B cell (primary cell): ENCODE measurements at places on chromosomes 11 and 22.
A peak's percentile ranks its signal among the peaks of the same experiment; 100 is the strongest.

DNA sequence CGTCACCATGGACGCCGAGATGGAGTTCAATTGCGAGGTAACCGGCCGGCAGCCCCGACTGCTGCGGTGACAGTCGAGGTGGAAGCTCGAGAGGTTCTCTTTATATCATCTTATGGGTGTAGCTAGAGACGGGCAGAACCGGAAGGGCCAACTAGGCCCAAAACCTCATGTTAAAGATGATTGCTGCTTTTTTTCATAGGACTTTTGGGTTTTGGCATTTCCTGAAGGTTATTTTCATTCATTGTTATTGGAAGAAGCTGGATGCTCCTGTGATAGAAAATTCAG lies 585 bp downstream of the NF2 start:
- DNase-seq, result no peak

DNA sequence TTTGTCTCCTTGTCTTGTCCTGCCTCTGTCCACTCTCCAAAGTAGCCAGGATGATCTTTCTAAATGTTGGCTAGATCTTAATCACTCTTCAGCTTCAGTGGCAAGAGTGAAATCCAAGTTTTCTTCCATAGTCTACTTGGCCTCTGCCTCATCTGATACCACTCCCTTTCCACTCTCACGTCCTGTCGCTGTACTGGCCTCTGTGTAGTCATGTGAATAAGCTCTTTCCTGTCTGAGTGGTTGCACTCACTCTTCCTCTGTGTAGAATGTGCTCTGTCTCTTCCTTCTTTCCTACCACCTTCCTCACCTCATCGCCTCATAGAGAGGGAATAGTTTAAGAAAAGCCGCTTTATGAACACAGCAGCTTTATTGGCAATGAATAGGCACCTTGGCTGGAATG lies 86.5 kb downstream of the WNT11 start:
- no peak for DNase-seq

DNA sequence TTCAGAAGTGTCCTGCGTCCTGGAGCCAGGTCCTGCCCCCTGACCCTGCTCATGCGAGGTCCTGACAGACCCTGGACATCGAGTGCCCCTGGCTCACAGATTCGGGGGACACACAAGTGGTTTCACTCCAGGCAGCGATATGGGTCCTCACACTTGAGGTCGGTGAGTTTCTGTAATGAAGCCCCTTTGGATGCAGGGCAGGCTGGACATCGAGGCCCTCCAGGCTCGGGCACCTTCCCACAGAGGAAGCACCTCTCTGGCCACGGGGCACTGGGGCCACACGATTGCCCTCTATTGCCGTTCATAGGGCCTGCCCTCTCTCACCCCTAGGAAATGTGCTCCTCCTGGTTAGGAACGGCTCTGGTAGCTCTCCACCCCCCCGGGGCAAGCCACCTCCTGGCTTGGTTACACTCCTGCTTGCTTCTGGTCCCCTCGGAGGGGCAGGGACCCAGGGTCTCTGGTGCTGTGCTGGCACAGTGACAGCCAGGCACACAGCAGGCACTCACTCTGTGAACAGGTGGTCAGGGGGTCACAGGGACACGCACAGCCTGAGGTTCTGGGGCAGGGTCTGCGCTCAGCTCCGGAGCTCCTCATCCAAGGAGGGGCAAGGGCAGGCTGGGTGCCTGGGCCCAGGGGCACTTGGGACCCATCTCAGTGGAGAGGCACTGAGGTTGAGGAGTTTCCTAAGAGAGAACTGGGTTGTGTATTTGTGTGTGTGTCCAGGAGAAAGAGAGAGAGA lies 907.7 kb downstream of the BRD1 start:
- DNase-seq, result no peak

GRCh38 chr11:34915136-34916014 lies 804 bp downstream of the APIP start:
- DNase-seq, result no peak

DNA sequence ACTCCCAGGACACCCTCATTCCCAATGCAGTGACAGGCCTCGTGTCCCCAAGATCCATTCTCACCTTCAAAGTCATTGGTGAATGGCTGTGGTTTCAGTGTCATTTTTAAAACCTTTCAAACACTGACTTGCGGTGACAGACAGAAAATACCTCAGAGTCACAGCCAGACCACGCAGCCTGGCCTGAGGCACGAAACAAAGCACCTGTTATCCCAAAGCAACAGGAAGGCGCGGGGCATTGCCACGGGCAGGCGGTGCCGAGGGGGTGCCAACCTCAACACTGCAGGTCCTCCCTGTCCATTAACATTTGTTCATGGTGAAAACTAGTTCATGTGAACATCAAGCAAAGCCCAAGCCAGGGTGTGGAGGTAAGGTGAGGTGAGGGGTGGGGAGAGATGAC lies 38.2 kb downstream of the RPUSD4 start:
- no peak for DNase-seq

DNA sequence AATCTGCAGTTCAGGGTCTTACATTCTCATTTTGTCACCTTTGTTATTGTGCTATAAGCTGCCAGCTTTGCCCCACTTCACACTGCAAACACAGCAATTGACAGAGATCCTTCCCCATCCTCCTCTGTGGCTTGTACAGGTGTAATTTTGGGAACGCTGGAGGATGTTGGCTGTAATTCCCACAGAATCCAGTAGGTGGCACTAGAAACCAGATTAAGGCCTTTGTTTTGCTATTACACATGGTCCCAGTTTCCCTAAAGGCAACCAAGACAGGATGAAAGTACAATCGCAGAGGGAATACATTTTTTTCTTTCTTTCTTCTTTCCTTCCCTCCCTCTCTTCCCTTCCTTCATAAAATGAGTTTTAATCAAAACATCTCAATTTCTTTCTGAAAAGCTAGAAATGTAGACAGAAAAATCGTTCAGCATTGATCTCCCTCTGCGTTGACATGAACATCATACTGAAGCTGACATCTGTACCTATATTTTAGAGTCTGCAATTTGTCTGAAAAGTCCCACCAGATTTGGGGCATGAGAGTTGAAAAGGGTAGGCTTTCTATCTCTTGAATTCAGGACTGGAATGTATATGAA lies 21.3 kb upstream of the NELL1 start:
- DNase-seq, result peak; percentile 46

DNA sequence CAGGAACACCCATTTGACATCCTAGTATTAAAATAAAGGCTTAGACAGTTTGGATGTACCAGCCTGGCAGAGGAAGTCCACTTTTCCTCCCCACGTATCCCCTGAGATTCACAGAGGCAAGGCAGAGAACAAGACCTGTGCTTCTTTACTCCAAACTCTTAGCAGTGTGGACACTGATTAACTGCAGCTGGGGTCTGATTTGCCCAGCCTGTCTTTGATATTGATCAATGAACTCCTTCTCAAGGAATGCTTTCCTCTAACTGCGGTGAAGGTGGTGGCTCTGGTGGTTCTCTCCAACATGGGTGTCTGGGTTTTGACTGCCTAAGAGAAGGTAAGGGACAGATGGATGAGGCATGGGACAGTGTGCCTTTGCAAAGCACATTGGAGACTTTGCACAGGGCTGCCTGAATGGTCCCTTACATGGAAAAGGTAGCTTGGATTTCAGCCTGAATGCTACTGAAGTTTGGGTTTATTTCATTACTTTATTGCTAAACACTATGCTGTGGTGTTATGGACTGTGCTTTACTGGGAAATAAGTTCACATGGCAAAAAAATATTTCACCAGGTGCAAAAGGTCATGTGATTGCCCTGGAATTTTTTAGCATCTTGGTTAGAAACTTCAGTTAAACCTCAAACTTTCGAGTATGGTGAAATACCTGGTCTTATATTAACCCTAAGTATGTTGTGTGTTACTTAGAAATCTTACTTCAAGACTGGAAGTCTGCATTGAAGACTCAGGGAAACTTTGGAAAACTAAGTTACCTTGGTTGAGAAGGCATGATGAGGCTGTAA lies 1.8 kb downstream of the GAS2 start:
- DNase-seq, result no peak

DNA sequence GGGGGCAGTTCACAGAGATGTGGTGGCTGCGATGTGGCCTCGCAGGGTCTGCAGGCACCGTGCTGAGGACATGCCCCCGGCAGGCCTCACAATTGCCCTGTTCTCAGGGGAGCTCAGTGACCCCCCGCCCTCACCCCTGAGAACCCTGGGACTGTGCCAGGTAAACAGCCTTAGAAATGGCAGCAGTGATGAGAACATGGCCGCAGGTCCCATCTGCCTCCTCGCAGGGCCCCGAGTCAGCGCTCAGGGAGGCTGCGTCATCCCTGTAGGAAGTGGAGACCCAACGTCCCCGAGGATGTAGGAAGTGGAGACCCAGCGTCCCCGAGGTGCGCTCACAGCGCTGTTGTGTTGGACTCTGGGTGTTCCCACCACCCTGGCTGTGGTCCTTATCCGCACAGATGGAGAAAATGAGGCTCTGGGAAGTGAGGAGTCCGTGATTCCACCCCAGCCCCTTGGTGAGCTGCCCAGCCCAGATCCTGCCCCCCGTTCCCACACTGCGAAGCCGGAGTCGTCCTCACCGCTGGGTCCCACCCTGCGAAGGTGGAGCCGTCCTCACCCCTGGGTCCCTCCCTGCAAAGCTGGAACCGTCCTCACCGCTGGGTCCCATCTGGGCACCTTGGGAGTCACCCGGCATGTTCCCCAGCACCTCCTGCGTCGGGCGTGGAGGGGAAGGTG lies 1086.8 kb downstream of the BRD1 start:
- no peak for DNase-seq

- DNase-seq, result peak; percentile 57
Measured at GRCh38 chr22:43481568-43482317, 69.9 kb downstream of the MPPED1 start.

GRCh38 chr11:109203176-109203575 lies 218.8 kb upstream of the C11orf87 start:
- no peak for DNase-seq
